Anterior cingulate cortex (tissue), 58 donors: ENCODE measurements at places on chromosomes 3 and 15.

GRCh38 chr15:41561104-41561776, 2.2 kb downstream of the TYRO3 start:
- peak; percentile 76 for DNase-seq

DNA sequence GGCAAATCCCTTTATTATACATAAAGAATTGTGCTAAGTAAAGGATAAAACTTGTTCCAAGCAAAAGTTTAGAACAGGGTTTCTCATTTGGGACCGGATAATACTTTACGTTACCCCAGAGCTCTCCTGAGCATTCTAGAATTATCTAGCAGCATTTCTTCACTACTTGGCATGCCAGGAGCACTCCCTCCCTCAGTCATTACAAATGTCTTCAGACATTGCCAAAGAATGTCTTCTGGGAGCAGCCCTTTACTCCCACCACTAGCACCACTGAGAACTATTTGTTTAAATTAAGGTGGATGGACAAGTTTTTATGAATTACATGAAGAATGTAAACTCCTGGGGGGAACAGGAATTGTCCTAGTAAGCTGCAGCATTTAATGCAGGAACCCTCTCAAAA, 516.4 kb downstream of the GBE1 start:
- no peak for DNase-seq

DNA sequence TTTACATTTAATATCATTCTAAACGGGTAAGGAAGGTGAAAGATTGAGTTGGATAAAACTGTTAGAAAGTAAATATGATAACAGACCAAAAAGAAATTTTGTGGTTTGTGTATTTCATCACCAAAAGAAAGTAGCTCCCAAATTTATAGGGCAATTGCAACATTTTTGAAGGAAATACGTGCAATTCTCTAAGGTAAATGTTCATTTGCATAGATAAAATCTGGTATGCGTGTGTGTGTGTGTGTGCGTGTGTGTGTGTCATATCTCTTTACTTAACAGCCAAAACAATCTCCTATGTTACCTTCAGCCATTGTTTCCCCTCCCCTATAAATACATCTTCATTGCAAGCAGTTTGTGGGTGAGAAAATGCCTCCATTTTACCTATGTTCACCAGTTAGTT, 208.4 kb downstream of the TNIK start:
- no peak for DNase-seq

DNA sequence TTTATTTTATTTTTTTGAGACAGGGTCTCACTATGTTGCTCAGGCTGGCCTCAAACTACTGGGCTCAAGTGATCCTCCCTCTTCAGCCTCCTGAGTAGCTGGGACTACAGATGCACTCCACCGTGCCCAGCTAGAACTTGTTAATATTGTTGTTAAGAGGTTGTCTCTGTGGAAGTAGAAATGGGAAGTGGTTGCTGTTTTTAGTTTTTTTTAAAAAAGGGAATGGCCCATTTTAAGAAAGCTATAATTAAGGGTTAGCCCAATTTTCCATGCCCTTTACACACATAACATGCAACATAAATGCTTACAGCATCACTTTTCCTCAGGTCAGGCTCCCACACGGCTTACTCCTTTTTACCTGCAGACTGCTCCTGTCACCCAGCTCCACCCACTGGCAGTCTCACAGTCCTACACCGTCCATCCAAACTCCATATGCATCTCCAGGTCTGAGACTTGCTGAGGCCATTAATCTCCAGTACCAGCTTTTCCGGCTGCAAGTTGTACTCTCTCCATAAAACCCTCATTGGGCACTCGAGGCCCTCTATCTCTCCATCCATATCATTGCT, 19.8 kb downstream of the MORC1 start:
- DNase-seq = no peak

DNA sequence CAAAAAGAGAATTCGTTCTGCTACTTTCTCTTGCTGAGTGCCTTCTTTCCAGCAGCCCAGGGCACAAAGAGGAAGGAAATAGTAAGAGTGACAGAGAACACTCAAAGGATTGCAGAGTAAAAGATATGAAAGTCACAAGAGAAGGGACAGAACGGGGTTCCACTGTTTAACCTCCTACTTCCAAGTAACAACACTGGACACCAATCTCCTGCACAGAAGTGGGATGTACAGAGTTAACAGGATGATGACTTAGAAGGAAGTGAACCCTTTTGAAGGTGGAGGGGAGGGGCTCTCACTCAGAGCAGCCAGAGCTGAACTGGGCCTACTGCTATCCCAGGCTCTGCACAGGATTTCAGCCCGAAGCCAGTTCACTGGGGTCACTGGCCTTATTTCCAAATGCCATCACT, 130.1 kb upstream of the PRICKLE2 start:
- DNase-seq = no peak
